ENCODE measurements at places on chromosomes 2 and 18. TPM values are rescaled to one million over a fixed set of nuclear protein-coding genes. Genes with fewer than 3 reads are reported as not detected.

The VWC2L gene
- total RNA-seq = not detected

The DCTN1 gene
- total RNA-seq = 141 TPM

The ANKRD62 gene
- not detected for total RNA-seq

GRCh38 chr2:25256488-25256875, 85.2 kb downstream of the DNMT3A start:
- H3K4me3 ChIP-seq = no peak overlapping the region
- no peaks in the 10 kb centered on the region for H3K27me3 ChIP-seq
- H3K27ac ChIP-seq = no peak overlapping the region
- no peak for DNase-seq
- H3K36me3 ChIP-seq = peaks cover 30% of the 10 kb centered on the region

DNA sequence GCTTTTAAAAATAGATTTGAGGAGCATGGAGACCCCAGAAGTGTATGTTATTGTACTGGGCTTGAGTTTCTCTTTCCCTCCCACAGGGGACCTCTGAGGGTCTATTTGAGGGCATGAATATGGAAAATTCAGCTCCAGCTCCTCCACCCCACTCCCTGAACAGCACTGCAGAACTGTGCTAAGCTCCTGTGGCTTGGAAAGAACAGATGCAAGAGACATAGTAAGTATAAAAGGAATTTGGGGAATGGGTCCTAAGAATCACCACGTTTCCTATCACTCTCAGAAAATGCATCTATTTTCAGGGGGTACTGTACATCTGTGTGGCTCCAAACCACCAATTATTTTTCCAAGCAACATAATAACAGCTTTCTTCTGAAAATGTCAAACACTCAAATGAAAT, 416.1 kb downstream of the ZNF521 start:
- no peaks in the 10 kb centered on the region for H3K27me3 ChIP-seq
- no peak overlapping the region for H3K4me3 ChIP-seq
- H3K4me1 ChIP-seq = peaks cover 3% of the 10 kb centered on the region
- DNase-seq = no peak

DNA sequence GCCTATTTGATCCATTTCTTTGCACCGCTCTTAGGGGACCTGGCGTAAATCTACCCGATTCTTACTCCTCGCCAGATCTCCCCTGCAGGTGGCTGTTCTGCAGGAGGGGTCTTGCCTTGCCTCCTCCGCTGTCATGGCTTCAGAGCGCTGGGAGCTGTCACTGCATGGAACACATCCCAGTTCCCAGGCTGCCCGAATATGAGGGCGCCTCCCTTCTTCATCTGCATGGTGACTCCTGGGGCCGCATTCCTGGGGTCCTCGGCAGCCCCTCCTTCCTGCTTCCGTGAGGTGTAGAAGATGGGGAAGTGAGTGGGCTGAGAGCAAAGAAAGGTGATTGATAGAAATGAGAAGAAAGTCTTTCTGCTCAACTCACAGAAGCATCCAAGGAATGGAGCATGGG, 27.3 kb upstream of the COPS8 start:
- no peak overlapping the region for H3K4me3 ChIP-seq
- no peaks in the 10 kb centered on the region for H3K36me3 ChIP-seq
- no peaks in the 10 kb centered on the region for H3K4me1 ChIP-seq

DNA sequence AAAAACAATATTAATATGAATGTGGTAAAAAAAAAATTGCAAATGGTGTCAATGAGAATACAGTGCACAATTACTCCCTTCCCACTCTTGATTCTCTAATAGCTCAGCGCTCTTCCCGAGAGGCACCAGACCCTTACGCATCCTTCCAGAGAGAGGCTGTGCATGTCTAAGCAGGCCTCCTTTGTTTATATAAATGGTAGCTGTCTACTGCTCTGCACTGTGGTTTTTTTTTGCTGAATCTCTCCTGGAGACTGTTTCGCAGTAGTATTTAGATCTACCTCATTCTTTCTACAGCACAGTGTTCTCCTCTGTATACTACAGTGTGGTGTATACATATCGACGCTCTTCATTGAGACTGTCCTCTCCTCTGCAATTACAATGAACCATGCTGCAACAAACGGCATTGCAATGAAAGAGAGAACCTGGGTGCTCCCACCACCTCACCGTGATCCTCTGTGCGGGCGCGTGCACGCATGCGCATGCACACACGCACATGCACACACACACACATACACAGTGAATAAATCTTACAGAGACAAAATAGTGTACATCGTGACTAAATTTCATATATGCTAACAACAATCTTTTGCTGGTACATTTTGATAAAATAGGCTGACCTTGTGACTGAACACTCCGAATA, 19.4 kb downstream of the SEPTIN10 start:
- no peak overlapping the region for H3K27ac ChIP-seq
- no peak for DNase-seq
- H3K36me3 ChIP-seq = no peaks in the 10 kb centered on the region
- H3K27me3 ChIP-seq = no peaks in the 10 kb centered on the region

DNA sequence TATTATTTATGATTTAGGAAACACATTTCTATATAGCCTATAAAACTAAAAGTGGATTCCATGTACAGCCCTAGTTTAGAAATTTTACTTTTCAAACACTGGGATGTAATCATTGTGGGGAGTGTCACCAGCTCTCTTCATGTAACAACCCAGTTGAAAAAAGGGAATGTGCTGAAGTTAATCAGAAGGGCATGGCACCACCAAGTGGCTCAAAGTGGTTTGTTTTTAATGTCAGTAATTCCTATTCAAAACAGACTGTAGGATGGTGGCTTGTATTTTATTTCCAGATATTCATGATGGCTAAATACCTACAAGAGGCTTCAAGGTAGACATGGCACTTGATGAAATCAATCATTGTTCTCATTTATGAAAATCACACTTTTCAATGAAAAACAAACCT, 58.1 kb upstream of the TMEM182 start:
- DNase-seq = no peak
- H3K36me3 ChIP-seq = no peaks in the 10 kb centered on the region
- H3K4me3 ChIP-seq = no peak overlapping the region
- no peak overlapping the region for H3K27ac ChIP-seq
- H3K27me3 ChIP-seq = no peaks in the 10 kb centered on the region

- H3K27me3 ChIP-seq = no peaks in the 10 kb centered on the region
- no peak overlapping the region for H3K4me3 ChIP-seq
- DNase-seq = no peak
- H3K27ac ChIP-seq = no peak overlapping the region
- H3K4me1 ChIP-seq = no peaks in the 10 kb centered on the region
Observed at GRCh38 chr2:53913721-53914120, 54.0 kb upstream of the GPR75 start.

GRCh38 chr2:157497638-157498314, 53.9 kb upstream of the CYTIP start:
- H3K4me1 ChIP-seq = no peaks in the 10 kb centered on the region
- no peaks in the 10 kb centered on the region for H3K36me3 ChIP-seq
- H3K4me3 ChIP-seq = no peak overlapping the region
- H3K27me3 ChIP-seq = no peaks in the 10 kb centered on the region
- no peak for DNase-seq
- H3K27ac ChIP-seq = no peak overlapping the region

DNA sequence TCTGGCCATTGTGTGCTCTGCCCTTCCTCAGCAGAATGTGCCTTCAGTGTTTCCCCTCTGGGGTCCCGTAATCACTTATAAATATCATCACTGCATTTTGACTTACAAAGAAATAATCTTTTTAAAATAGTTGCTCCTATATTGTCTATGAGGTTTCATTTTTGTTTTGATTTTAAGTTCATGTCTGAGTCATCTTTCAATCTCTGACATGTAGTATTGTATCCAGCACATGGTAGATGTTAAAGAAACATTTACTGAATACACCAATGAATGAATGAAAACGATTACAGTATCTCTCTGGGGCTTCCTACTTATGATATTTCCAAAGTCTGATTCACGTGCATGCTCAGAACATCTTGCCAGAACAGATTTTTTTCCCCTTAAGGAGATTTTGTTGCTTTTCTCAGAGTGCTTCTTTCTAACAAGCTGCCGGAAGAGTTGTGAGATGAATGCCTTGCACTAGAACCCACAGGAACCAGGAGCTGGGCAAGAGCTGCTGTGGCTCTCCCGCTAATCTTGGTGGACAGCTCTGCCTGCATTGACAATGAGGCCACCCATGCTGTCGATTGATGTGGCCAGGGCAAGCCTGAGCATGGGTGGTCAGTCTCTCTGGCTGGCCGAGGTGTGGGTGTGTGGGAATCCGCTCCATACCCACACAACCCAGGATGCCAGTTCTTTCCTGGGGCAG, 199.4 kb downstream of the CYRIA start:
- no peak overlapping the region for H3K4me3 ChIP-seq
- H3K4me1 ChIP-seq = no peaks in the 10 kb centered on the region
- H3K27me3 ChIP-seq = no peaks in the 10 kb centered on the region
- DNase-seq = no peak
- no peaks in the 10 kb centered on the region for H3K36me3 ChIP-seq
- no peak overlapping the region for H3K27ac ChIP-seq

DNA sequence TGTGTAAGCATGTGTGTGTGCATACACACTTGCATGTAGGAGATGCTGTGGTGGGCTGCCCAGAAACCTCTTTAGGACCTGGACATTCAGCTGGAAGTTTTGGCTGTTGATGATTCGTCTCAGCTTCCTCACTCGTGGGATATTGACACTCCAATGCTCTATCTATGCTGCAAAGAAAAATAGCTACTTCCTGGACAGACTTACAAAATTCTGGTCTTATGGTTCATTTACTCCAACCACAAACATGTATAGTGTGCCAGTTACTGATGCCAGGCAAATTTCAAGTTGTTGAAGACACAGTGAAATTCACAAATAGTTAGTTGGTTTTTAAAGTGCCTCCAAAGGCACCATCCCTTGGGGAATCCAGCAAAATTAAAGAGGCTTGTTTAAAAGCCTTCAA, 882.6 kb downstream of the CPS1 start:
- DNase-seq = no peak
- H3K4me3 ChIP-seq = no peak overlapping the region
- no peaks in the 10 kb centered on the region for H3K36me3 ChIP-seq
- no peak overlapping the region for H3K27ac ChIP-seq
- peaks cover 3% of the 10 kb centered on the region for H3K4me1 ChIP-seq

DNA sequence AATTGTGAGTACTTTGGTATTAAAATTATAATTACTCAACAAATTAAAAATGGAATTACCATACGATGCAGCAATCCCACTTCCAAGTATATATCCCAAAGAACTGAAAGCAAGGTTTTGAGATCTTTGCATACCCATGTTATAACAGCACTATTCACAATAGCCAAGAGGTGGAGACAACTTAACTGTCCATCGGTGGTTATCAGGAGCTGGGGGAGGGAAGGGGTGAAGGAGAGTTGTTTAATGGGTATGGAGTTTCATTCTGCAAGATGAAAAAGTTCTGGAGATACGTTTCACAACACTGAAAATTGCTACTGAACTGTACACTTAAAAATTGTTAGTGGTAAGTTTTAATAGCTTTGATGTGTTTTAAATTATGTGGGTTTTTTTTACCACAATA, 25.7 kb downstream of the RAB10 start:
- no peak overlapping the region for H3K27ac ChIP-seq
- H3K4me1 ChIP-seq = no peaks in the 10 kb centered on the region
- peaks cover 25% of the 10 kb centered on the region for H3K36me3 ChIP-seq
- DNase-seq = no peak
- H3K27me3 ChIP-seq = no peaks in the 10 kb centered on the region
- H3K4me3 ChIP-seq = no peak overlapping the region

GRCh38 chr2:47437287-47437686, 34.3 kb downstream of the MSH2 start:
- H3K4me1 ChIP-seq = no peaks in the 10 kb centered on the region
- peaks cover 58% of the 10 kb centered on the region for H3K36me3 ChIP-seq
- H3K27ac ChIP-seq = no peak overlapping the region
- no peaks in the 10 kb centered on the region for H3K27me3 ChIP-seq
- no peak for DNase-seq
- no peak overlapping the region for H3K4me3 ChIP-seq

DNA sequence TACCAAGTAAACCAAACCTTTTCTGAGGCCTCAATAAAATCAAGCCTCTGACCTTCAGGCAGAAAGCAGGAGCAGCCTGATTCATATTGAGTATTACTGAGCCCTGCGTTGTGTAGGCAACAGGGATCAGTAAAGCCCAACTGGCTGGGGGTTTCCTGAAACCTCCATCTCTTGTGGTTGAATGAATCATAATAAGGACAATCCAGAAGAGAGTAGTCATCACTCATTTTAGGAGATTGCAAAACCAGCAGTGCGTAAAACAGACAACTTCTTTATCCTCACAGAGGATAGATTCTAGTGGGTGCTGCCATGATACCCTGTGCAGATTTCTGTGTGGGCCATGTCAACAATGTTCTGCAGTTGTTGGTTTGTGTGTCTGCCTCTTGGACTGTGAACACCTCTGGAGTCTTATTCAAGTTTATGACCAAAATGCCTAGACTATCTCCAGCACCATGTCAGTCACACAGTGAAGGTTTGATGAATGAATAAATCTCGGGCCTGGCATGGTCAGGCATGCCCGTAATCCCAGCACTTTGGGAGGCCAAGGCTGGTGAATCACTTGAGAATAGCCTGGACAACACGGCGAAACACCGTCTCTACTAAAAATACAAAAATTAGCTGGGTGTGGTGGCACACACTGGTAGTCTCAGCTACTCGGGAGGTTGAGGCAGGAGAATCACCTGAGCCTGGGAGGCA, 51.8 kb upstream of the RAB27B start:
- no peaks in the 10 kb centered on the region for H3K36me3 ChIP-seq
- no peak for DNase-seq
- H3K27me3 ChIP-seq = no peaks in the 10 kb centered on the region
- H3K4me1 ChIP-seq = no peaks in the 10 kb centered on the region

DNA sequence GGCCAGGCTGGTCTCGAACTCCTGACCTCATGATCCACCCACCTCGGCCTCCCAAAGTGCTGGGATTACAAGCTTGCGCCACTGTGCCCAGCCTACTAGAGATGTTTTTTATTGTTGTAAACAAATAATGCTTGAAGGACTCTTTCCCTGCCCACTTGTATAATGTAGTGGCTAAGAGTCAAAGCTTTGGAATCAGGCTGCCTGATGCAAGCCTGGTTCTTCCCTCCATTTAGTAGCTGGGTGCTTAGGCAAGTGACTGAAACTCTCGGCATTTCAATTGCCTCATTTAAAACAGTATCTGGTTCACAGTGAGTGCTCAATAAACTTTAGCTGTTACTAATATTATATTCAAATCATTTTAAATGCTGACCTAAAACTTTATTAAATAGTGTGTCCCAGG, 264.0 kb upstream of the FBXO11 start:
- H3K4me1 ChIP-seq = peaks cover 2% of the 10 kb centered on the region
- no peak overlapping the region for H3K27ac ChIP-seq
- DNase-seq = no peak
- no peaks in the 10 kb centered on the region for H3K27me3 ChIP-seq
- H3K36me3 ChIP-seq = no peaks in the 10 kb centered on the region

- peak overlapping the region; percentile 97 for H3K4me3 ChIP-seq
- DNase-seq = no peak
- H3K27me3 ChIP-seq = no peaks in the 10 kb centered on the region
- peaks cover 35% of the 10 kb centered on the region for H3K36me3 ChIP-seq
Observed at GRCh38 chr18:35289293-35289692, 736 bp downstream of the ZSCAN30 start.

- DNase-seq = no peak
- no peaks in the 10 kb centered on the region for H3K36me3 ChIP-seq
- no peaks in the 10 kb centered on the region for H3K27me3 ChIP-seq
- H3K27ac ChIP-seq = no peak overlapping the region
- no peak overlapping the region for H3K4me3 ChIP-seq
- no peaks in the 10 kb centered on the region for H3K4me1 ChIP-seq
Observed at GRCh38 chr2:206700156-206700555, 18.0 kb downstream of the DYTN start.

GRCh38 chr2:240369801-240370585, 65.5 kb upstream of the GPC1 start:
- no peak overlapping the region for H3K4me3 ChIP-seq
- no peak overlapping the region for H3K27ac ChIP-seq

Measured in H9 (cell line).